ENCODE measurements at places on chromosomes 4 and X.

DNA sequence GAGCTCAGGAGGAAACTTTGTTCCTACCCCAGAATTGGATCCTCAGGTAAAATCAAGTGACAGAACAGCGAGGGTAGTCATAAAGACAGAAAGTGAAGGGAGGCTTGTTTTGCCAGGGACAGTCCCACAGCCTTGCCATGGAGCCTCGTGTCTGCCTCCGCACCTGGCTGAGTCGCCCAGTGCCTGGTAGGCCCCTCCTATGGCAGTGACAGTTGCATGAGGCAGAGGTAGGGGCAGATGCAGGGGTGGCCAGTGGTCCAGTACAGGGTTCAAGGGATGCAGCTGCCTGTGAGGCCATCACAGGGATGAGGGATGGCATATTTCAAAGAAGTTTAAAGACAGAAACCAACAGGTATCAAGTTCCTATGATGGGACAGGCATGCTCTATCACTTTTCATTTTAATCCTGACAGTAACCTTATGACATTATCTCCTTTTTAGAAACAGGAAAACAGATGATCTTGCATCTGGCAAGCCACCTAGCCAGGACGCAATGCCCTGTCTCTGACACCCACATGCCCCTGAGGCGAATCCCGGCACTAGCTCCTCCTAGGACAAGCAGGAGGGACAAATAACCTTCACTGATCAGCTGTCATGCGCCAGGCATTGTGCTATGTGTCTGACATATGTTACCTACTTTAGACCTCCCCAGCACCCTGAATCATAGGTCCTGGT lies 127.4 kb upstream of the ENPP6 start:
- DNase-seq: no peak

DNA sequence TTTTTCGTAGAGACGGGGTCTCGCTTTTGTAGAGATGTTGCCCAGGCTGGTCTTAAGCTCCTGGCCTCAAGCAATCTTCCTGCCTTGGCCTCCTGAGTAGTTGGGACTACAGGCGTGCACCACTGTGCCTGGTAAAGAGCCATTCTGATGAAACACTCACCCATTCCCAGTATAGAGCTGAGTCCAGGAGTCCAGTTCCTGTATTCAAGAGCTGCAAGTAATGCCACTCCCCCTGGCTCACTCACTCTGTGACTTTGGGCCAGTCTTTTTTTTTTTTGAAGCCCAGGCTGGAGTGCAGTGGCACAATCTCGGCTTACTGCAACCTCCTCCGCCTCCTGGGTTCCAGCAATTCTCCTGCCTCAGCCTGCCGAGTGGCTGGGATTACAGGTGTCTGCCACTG lies 3.5 kb downstream of the CCDC22 start:
- no peak for DNase-seq

DNA sequence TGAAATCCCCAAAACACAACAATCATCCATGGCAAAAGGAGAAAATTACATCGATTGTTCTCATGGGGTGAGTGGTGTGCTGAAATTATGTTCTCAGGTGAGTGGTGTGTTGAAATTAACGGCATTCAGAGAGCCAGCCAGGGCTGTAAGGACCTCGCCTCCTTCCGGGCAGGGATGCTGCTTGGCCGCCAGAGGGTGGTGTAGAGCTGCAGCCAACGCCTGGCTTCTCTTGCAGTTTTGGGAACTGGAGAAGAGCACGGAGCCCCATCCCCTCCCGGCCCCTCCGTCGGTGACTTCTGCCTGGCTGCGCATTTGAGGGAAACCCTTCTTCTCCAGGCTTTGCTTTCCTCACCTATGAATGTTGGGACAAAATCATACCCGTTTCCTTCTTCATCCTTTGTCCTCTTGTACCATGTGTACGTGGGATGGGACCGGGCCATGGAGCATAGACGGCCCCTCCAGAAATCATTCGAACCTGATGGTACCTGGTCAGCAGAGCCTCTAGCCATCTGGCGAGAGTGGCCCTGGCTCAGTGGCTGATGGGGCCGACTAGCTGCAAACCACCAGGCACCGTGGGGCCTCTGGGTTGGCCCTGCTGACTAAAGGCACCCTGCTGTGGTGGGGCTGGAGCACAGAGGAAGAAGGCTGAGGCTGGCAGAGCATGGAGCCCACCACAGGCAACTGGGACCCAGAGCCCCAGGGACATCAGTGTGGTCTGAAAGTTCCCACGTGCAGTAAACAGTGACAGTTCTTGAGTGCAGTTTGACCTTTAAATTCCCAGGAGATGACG lies 28.4 kb downstream of the TRMT44 start:
- DNase-seq: peak; percentile 58

GRCh38 chr4:47695260-47695659 lies 142.6 kb downstream of the CORIN start:
- no peak for DNase-seq

- DNase-seq: no peak
Measured at GRCh38 chrX:13396924-13397323, 77.1 kb upstream of the ATXN3L start.

DNA sequence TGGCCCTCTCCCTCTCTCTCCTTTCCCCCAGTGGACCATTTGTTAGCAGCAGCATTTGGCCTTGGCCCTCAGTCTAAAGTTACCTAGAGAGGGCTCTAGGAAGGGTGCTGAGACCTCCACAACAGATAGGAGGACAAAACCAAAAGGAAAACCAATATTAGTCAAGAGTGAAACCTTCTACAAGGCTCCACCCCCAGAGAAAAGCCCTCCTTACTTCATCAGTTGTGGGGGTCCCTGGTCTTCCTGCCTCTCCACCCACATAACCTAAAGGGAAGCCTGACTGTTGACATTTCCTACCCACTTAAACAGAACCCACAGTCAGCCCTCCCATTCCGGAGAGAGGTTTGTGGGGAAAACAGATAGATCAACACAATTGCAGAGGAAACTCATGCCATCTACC lies 4.7 kb upstream of the CD40LG start:
- DNase-seq: no peak

GRCh38 chr4:166777760-166778159 lies 456.5 kb downstream of the SPOCK3 start:
- DNase-seq: no peak

DNA sequence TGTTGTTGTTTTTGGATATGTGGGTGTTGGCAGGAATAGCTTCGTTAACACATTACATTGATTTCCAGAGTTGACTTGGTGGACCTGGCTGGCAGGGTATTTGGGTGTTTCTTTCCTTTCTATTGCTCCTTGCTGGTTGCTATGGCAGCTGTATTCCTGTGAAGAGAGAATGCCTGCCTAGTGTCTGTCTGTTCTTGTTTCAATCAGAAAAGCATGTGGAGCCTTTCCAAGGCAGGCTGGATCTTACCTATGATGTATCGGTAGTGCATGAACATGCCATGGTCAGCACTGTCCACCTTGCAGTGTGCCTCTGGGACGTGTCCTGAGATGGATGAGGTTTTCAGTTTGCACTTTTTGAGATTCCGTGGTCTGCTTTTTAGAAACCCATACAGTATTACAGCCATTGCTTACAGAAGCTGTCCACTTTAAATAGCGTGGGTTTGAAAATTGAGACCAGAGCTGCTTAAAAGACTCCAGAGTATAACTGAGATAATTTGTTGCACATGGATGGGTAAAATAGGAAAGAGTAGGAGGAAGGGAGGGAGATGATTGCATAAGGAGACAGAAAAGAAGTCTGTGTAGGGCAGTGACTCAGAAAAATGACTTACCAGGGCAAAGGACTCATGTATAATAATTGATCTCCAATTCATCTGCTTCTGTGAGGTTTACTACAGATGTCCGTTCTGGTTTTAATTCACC lies 20.0 kb upstream of the AADAT start:
- no peak for DNase-seq

- DNase-seq: no peak
Measured at GRCh38 chr4:8147231-8147970, 11.2 kb downstream of the ABLIM2 start.

- DNase-seq: no peak
Measured at GRCh38 chr4:55488716-55489115, 58.0 kb downstream of the CLOCK start.

GRCh38 chr4:38205261-38205660 lies 245.1 kb downstream of the PTTG2 start:
- no peak for DNase-seq

- no peak for DNase-seq
Measured at GRCh38 chrX:85569686-85570085, 190.2 kb upstream of the POF1B start.

- no peak for DNase-seq
Measured at GRCh38 chr4:101501421-101501820, 154.1 kb upstream of the PPP3CA start.

DNA sequence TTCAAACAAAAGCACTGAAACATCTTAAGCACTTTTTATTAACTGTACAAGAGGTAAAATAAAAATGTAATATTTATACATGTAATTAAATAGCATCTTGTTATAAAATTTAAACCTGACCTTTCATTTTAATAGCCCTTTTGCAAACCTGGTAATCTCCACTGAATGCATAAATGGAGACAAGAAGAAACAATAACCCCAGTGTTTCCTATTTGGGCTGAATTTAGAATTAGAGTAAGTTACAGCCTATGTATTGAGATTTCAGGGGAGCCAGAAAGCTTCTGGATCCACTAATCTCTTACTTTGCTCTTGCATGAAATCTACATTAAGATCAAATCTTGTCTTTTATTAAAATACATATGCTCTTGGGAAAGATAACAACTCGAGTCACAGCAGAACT lies 261.8 kb downstream of the ADGRL3 start:
- no peak for DNase-seq

Measured in activated naive CD4-positive, alpha-beta T cell treated with Interleukin-2 at 50 U/mL for 16 hours (primary cell).